MV-4-11 (cell line): ENCODE measurements at places on chromosomes 5 and 9.

DNA sequence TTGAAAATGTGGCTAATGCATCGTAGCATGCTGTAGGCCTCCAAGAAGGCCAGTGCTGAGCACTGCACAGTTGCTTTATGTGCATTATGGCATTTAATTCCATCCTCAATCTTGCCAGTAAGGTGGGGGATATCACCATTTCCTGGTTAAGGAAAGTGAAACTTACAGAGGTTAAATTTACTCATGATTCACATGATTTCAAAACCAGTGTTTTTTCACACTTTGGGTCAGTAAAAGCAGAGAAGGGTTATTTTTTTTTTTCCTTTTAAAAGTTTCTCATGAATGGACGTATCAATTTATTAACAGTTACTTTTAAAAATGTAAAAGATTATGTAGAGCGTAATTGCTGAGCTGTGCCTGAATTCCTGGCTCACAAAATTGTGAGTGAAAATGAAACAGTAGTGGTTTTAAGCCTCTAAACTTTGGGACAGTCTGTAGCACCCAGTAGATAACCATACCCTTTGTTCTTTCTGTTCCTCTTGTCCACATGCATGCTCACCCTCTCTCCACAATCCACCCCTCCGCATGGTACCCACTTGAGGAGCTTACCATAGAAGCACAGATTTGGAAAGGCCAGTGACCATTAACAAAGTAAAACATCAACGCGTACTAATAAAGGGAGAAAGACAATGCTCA is 21.2 kb downstream of the MAST4 start:
- peak; percentile 44 for DNase-seq

DNA sequence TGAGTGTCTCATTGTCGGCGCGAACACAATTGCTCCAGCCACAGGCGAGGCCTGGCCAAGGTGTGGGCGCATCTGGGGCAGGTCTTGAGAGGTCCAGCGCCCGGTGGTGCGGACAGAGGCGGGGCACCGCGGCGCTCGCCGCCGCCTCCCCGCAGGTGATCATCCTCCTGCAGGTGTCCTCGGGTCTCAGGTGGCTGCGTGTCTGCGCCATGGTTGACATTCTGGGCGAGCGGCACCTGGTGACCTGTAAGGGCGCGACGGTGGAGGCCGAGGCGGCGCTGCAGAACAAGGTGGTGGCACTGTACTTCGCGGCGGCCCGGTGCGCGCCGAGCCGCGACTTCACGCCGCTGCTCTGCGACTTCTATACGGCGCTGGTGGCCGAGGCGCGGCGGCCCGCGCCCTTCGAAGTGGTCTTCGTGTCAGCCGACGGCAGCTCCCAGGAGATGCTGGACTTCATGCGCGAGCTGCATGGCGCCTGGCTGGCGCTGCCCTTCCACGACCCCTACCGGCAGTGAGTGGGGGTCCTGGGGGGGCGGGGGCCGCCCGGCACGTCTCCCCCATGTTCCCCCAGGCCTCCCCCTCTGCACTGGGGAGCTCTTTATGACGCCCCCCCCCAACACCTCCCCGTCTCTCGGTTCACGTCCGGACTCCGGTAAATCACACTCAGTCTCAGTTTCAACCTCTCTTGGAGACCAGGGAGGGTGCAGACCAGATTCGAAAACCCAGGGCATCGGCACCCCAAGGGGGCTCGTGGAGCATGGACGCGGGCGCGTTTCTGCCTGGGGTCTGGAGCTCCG is 446 bp downstream of the NXNL2 start:
- DNase-seq, result no peak

DNA sequence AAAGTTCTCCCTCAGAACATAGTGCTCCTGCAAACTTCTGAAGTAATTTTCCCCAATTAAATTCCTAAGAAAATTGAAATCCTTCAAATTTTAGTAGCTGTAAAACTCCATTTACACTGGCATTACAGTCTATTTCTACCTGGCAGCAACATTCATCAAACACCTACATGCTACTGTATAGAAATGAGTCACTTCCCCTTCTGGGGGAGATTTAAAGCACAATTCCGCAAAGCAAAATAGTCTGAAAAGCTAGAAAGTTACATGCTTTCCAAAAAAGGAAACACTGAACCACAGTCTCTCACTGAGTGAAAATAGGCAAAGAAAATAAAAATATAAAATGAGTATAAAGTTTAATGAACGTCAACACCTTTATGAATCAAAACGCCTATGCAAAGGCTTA is 43.3 kb downstream of the MCTP1 start:
- DNase-seq, result peak; percentile 57

GRCh38 chr5:106543330-106543729 is 1127.4 kb downstream of the EFNA5 start:
- DNase-seq, result no peak

DNA sequence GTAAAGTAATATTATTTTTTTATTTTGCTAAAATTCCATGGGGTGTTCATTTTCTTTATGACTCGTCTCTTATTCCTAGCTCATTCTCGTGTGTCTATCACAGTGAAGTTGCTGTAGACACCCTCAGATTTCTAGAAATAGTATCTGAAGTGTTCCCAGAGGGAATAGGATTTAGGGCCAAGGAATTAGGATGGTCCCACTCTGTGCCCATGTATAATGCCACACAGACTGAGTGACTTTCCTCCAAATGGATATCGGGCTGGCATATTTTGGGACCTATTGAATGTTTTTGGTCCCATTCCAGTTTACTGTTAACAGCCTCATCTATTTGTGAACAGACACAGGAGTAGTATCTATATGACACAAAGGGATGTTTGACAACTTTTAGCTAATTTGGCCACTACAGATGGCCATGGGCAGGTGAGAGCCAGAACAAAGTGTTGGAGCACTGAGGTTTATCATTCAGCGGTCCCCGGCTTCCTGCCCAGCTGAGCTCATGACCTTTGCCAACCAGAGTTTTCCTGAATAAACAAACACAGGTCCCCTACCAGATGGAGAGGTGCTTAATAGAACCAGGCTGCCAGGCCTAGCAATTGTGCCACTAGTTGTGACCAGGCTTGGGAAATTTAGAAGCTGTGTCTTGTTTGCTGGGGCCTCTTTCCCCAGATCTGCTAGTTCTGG is 46.9 kb downstream of the MAP1B start:
- DNase-seq, result no peak

DNA sequence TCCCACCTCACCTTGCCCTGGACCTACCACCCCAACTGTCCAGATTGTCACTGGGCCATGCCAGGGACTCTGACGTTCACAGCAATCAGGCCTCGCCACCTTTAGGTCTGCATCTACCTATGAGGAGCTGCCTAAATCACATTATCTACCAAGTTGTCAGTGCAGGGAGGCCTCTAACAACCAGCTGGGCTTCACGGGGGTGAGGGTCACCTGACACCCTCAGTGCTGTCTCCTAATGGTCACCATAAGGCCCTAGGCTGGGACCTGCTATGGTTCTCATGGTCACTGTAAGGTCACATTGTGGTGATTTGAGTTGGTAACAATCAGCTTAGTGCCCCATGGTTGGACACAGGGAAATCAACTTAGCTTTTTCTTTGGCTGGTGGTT is 119.2 kb upstream of the CXCL14 start:
- DNase-seq, result no peak

DNA sequence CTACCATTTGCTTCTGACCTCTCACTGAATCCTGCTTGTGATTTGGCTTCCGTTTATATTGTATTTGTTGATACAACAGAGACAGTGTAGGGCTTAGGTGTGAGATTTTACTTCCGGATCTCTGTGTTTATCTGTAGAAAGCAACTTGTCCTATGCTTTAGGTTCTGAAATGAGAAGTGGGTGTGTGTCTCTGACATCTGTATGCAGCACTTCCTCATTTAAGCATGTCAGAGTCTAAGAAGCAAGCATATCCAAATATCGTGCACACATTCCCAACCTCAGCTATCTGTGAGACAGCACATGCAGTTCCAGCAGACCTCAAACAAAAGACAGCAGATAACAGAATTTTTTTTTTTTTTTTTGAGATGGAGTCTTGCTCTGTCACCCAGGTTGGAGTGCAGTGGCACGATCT is 16.3 kb downstream of the KLF9 start:
- DNase-seq, result peak; percentile 92

- no peak for DNase-seq
These were observed 43.5 kb upstream of the HTR4 start for GRCh38 chr5:148697809-148698196.

DNA sequence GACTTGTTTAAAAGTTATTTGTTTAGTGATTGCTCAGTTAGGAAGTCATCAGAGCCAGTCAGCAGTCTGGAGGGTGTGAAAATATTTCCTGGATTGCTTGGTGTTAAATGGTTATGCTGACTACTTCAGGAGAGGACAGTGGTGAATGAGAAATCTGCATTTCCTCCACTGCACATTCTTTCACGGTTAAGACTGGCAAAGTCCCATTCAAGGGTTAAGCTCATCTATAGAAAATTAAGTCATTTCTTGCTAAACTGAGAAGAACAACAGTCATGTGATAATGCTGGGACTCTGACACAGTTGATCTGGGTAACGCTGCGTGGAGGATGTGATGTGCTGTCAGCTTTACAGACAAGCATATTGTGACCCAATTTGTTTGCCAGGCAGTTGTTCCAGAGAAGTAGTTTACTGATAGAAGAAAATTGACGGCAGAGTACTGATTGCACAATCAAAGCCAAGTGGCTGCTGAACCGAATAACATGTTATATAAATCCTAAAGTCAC is 80.4 kb downstream of the GRAMD2B start:
- no peak for DNase-seq

- DNase-seq, result no peak
These were observed 6.9 kb upstream of the TTC33 start for GRCh38 chr5:40762705-40763104.

- DNase-seq, result no peak
These were observed 118.8 kb upstream of the VLDLR start for GRCh38 chr9:2502760-2503159.

DNA sequence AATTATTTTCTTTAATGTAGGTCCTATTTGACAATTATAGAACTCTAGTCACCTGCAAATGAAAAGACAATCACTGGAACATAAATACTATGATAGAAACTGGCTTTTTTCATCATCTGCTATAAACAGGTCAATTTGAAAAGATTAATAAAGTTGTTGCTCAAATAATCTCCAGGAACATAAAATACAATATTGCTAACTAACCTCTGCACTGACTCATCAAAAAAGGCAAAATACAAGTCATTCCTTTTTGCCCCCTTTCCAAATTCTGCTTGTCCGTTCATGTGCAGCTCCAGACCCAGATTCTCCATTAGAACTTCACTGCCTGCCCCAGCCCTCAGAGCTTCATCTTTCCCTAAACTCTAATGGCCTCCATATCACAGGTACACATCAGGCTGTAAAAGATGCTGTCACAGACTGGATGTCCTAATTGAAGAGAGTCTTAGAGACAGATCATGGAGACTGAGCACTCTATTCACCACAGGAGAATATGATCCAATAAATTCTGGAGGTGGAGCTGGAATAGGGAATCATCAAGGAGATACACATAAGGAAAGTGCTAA is 1.6 kb downstream of the DCTN4 start:
- DNase-seq, result no peak
